ENCODE measurements at places on chromosomes 12 and 14.

GRCh38 chr12:114935658-114936057 is 251.7 kb upstream of the TBX3 start:
- no peak for DNase-seq

GRCh38 chr14:77140359-77141213 is 1.0 kb downstream of the ZDHHC22 start:
- DNase-seq: no peak

GRCh38 chr14:20618271-20618749 is 23.2 kb downstream of the OR6S1 start:
- DNase-seq: no peak

- no peak for DNase-seq
Measured at GRCh38 chr12:124542021-124542949, 25.1 kb downstream of the NCOR2 start.

- DNase-seq: no peak
Measured at GRCh38 chr14:72567226-72567625, 326.7 kb downstream of the DPF3 start.

DNA sequence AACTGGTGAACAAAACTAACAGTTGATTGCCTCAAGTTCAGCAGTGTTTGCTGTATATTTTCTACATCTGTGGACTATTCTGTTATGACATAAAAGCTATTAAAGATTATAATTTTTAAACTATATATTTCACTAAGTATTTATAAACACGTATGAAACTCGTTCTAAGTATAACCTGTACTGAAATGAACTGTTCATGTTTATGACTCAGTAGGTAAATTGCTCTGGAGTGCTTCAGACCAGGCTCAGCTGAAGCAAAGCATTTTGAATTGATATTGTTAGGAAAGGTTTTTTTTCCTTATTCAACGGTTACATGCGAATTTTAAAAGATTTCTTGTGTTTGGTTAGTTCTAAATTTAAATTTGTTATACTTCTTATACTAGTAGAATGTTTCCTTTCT is 151.3 kb downstream of the RAD51B start:
- no peak for DNase-seq

GRCh38 chr12:28191051-28192048 is 1.1 kb downstream of the CCDC91 start:
- DNase-seq: no peak

- no peak for DNase-seq
Measured at GRCh38 chr12:27548301-27549199, 24.5 kb downstream of the PPFIBP1 start.

DNA sequence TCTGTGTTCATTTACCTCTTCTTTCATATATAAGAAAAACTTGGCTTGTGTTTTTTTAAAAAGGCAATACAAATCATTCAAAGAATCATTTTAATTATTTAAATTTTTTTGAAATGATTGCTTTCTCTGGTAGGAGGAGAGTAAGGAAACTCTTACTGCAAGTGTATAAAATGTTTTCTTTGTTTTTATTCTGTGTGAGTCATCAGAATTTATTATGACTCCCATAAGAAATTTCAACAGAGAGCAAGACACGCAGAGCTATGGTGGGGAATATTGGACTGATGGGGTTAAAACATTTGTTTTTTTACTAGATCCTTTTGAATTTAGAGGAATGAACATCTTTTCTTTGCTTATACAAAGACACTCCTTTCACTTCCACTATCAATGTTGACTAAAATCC is 119.1 kb upstream of the ATXN7L3B start:
- DNase-seq: no peak
